ENCODE measurements at places on chromosomes 1 and 21. TPM values are rescaled to one million over a fixed set of nuclear protein-coding genes. Genes with fewer than 3 reads are reported as not detected.

Gene CDKN2C
- total RNA-seq = 1.4 TPM

Gene ERG
- not detected for total RNA-seq

GRCh38 chr1:230818367-230818766, 50.0 kb downstream of the C1orf198 start:
- DNase-seq = no peak

Gene TCHH
- total RNA-seq = 0.03 TPM

- no peak for DNase-seq
These were observed 80.3 kb downstream of the SDCCAG8 start for GRCh38 chr1:243336163-243336562.
